Kidney tubule cell (primary cell): ENCODE measurements at places on chromosomes 7 and 10.

DNA sequence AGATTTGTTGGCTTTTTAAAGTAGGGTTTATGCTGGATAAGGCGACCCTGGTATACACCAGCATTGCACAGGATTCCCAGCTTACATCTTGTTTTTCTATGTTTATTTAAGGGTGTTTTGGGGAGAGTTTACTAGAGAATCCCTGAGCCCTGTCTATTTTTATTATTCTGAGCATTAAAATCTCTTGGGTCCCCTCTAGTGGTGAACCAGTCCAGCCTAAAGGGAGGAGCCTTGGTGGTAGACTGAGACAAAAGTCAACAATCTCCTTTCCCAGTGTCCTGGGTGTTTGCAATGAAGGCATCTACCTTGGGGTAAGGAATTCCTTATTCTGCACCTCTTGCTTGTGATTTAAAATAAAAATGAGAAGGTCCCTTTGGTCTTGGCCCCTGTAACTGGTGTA, 38.2 kb downstream of the ANTXRL start:
- no peak for DNase-seq

DNA sequence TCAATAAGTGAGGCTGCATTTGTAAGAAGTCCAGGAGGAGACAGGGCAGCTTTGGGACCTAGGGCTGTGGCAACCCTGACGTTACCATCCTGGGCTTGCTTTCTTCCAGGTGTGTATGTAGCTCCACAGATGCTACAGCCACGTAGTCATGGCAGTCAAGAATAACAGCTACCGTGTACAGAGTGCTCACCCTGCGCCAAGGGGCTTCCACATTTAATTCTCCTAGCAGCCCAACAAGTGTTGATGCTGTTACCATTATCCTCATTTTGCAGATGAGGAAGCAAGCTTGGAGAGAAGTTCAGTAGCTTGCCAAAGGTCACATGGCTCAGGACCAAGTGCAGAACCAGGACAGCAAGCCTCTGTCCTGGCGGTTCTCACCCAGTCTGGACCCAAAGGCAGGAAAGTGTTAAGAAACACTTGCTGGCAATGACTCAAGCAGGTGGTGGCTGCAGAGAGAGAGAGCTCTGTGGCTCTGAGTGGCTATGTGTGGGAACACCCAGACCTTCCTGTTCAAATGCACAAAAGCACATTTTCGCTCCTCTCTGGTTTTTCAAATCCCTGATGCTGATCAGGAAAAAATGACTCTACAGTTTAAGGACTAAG, 89.8 kb downstream of the CREM start:
- peak; percentile 65 for DNase-seq

- DNase-seq, result no peak
These were observed 52.7 kb downstream of the GDI2 start for GRCh38 chr10:5760515-5760914.

- no peak for DNase-seq
These were observed 30.3 kb upstream of the JAKMIP3 start for GRCh38 chr10:132035476-132035875.

GRCh38 chr7:88217675-88218428, 2.0 kb downstream of the SRI start:
- DNase-seq, result peak; percentile 69

DNA sequence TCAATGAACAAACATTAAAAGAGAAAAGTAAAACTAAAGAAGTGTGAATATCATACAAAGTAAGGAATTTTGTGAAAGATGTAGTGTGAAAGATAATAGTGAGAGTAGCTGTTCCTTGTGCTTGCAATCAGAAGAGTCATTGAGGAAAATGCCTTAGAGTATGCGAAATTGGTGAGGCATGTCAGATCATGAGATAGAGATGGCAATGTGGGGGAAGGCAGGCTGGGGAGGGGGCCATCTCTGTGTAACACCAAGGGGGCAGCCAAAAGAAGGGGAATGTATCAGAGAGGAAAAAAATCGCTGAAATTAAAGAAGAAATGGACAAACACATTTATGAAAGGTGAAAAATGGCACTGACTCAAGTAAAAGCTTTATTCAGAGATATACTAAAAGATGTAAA, 19.6 kb upstream of the PRKAR2B start:
- DNase-seq, result no peak

- DNase-seq, result no peak
These were observed 327.2 kb upstream of the KCND2 start for GRCh38 chr7:119945822-119946221.

DNA sequence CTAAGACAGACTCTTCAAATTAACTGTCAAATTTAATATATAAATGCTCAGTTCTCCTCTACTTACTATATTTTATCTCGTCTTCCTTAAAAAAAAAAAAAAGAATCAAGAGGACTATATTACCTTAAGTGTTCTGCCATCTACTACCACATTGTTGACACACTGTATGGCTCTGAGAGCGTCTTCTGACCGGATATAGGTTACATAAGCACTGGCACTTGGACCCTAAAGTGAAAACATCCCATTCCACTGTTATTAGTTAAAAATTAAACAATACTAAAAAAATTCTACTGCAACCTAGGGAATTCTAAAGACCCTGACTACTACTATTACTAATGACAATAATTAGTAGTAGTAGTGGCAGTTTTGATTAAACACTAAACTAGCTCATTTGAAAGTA, 95.7 kb downstream of the CNOT4 start:
- no peak for DNase-seq

GRCh38 chr7:36346260-36346831, 43.3 kb upstream of the ANLN start:
- DNase-seq, result no peak

DNA sequence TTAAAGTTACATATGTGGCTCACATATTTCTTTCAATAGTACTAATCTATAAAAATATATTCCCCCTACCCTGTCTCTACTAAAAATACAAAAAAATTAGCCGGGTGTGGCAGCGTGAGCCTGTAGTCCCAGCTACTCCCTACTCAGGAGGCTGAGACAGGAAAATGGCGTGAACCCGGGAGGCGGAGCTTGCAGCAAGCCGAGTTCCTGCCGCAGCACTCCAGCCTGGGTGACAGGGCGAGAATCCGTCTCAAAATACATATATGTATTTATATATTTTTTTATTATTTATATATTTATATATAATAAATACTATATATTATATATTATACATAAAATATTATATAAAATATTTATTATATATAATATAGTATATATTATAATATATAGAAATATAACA, 69.7 kb upstream of the GRM3 start:
- no peak for DNase-seq

DNA sequence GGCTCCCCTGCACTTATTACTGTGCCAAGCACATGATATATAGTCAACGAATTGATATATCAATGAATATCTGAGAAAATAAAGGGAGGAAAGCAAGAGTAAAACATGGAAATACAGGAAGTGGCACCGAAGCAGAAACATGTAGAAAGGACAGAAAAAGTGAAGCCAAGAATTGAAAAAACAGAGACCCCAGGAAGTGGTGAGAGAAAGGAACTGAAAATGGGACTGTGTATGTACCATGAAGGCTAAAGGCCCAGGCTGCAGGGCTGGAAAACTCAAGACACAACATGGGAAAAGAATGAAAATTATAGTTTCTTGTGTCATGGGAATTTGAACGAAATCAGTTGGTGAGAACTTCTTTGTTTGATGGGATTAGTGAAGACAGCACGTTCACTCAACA, 60.6 kb downstream of the MAP3K8 start:
- no peak for DNase-seq

DNA sequence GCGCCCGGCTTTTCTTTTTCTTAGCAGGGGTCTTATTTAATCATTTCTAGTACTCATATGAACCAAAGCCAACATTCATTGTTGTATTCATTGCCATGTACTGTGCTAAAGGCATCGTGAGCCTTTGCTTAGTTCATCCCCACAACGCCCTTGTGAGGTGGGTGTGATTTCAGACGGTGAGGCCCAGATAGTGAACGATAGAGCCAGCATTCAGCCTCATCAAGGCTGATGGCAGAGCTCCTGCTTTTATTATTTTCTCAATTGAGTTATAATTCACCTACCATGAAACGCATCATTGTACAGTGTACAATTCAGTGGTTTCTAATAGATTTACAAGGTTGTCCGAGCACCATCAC, 50.1 kb downstream of the HK1 start:
- DNase-seq, result no peak

DNA sequence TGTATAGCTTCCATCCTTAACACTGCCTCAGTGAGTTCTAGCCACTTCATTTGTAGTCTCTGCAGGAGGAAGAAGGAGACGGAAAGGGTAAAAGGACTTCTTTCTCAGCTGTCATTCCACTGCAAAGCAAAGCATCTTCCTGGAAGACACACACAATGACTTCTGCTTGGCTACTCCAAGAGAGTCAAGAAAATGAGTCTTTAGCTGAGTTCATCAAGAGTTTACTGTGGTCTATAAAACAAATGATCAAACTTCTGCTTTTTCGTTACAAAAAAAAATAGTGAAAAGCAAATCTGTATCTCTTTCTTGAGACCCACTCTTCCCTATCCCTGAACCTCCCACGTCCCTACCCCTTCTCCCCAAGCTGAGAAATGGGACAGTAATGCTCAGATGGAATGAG, 205.0 kb upstream of the AHR start:
- DNase-seq, result no peak

GRCh38 chr10:82400841-82401240, 525.8 kb downstream of the NRG3 start:
- DNase-seq, result peak; percentile 45

DNA sequence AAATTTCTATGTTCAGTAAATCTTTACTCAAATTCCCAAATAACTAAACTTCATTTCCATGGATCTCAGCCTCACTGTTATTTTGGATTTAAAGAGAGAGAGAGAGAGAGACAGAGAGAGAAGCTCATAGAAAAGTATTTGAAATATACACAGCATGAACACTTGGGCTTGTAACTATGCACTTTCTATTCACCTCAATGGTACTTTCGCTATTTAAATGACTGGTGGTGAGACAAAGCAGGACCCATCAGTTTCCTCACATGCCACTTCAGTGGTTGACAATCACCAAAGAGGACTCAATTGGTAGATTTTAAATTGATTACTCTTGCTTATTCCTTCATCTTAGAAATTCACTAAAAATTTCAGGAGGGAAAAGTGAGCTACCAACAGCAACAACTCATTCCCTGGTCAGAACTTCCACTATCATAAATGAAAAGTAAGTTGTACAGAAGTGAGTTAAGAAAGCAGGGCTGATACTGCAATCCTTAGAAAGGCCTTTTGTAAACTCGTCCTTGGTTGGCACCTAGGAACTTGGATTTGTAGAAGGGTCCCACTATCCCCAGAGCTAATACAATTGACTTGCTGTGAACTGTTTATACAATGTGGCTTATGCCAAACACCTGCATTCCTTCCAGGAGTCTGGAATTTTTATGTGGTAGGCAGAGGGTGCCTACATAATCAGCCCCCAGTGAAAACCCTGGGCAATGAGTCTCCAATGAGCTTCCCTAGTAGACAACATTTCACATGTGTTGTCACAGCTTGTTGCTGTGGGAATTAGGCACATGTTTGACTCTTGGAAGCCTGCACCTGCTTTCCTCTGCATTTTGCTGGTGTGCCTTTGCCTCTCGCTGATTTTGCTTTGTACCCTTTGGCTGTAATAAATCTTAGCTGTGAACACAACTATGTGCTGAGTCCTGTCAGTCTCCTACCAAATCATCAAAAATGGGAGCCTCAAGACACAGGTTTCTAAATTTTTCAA, 10.8 kb downstream of the ERLIN1 start:
- DNase-seq, result no peak

- no peak for DNase-seq
These were observed 27.7 kb upstream of the NMT2 start for GRCh38 chr10:15196021-15196834.

DNA sequence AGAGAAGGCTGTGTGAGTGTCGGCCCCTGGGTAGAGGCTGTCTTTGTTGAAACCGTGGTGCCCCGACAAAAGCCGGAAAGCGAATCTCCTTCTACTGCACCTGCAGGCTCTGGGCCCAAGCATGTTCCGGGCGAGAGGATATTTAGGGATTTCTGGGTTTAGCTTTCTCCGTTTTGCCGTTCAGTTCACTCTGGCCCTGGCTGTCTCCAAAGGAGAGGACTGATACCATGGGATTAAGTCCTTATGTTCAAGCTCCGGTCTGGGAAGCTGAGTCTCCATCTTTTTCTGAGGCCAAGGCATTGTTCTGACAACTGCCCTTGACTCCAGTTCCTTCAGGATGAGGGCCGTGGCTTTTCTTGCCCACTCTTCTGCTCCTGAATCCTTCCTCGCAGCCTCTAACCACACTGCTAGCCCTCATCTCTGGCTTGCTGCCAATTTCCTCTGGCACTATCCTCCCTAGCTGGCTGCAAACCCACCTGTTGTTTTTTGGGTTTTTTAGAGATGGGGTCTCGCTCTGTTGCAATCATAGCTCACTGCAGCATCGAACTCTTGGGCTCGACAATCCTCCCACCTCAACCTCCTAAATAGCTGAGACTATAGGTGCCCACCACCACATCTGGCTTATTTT, 206.8 kb downstream of the SKIDA1 start:
- peak; percentile 35 for DNase-seq

DNA sequence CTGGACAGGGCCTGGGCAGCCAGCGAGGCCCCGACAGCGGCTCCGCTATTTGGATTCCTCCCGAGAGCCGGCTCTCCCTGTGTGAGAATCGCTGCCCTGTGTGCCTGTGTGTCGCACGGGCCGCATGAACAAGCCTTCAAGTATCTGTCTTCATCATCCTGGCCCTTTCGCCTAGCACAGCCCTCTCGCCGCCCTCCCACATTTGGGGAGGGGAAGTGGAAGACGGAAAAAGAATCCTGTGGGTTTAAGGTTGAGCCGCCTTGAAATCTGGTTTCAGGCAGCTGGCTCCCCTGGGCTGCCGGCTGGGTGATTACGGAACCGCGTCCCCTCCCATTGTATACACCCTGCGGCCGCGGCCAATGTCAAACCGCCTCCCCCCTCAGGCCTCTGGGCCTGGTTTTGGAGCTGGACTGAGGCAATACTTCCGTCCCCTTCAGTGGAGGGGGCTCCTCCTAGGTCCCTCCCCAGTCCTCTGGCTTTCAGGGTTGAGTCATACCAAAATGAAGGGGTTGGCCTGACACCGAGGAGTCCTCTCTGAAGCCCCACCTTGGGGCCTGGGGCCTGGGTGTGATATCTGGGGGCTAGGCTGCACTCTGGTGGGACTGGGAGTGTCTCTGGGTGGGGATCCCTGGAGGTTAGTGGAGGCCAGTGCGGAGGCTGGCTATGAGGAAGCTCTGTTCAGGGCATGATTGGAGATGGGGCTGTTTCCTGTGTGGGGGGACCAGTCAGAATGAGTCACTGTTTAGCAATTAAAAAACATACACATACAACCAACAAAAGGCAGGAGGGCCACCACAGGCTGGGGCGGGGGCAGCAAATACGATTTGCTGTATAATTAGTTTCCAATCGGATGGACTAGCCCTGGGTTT, 1.7 kb downstream of the TRIM8 start:
- DNase-seq, result peak; percentile 94

- DNase-seq, result no peak
These were observed 4.9 kb upstream of the ADIRF start for GRCh38 chr10:86963341-86963919.
